ENCODE measurements at places on chromosomes 7 and 10. TPM values are rescaled to one million over a fixed set of nuclear protein-coding genes. Genes with fewer than 3 reads are reported as not detected.

DNA sequence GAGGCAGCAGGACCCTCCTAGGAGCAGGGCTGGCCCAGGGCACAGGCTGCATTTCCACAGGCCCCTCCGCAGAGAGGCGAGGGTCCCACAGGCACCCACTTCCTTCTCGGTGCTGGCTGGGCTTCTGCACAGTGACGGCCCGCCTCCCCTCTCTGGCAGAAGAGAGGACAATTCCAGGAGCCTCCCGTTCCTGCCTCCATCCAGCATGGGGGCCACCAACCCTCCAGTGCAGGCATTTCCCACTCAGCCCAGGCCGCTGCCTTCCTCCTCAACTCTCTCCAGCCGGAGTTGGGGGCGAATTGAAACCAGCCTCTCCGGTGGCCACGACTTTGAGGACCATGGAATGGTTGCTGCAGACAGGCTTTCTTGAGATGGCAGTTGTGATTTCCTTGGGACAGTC lies 125.0 kb upstream of the PPP2R2D start:
- peaks cover 27% of the 10 kb centered on the region for H3K27me3 ChIP-seq
- no peak overlapping the region for H3K27ac ChIP-seq
- no peaks in the 10 kb centered on the region for H3K36me3 ChIP-seq
- no peak overlapping the region for H3K4me3 ChIP-seq
- no peak for DNase-seq
- H3K4me1 ChIP-seq = no peaks in the 10 kb centered on the region

GRCh38 chr10:132916421-132916841 lies 25.9 kb downstream of the CFAP46 start:
- H3K36me3 ChIP-seq = no peaks in the 10 kb centered on the region
- DNase-seq = no peak
- peaks cover 16% of the 10 kb centered on the region for H3K27me3 ChIP-seq
- H3K27ac ChIP-seq = no peak overlapping the region

- DNase-seq = no peak
- H3K27me3 ChIP-seq = no peaks in the 10 kb centered on the region
- H3K27ac ChIP-seq = no peak overlapping the region
- peaks cover 23% of the 10 kb centered on the region for H3K36me3 ChIP-seq
- H3K4me3 ChIP-seq = no peak overlapping the region
- H3K4me1 ChIP-seq = no peaks in the 10 kb centered on the region
Measured at GRCh38 chr7:66078067-66078466, 2.4 kb downstream of the ASL start.

DNA sequence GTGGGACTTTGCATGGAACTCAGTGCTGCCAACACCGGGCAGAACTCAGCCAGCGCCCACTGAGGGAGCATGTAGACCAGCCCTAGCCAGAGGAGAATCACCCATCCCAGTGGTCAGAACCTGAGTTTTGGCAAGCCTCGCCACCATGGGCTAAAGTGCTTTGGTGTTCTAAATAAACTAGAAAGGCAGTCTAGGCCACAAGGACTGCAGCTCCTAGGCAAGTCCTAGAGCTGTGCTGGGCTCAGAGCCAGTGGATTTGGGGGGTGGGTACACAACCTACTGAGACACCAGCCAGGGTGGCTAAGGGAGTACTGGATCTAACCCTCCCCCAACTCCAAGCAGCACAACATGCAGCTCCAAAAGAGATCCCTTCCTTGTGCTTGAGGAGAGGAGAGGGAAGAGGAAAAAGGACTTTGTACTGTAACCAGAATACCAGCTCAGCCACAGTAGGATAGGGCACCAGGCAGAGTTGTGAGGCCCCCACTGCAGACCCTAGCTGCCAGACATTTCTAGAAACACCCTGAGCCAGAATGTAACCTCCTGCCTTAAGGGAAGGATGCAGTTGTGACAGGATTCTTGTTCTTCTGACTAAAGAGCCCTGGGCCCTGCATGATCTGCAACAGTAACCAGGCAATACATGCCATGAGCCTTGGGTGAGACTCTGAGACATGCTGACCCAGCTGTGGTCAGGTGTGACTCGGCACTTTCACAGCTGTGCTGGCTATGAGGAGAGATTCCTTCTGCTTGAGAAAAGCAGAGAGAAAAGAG lies 24.4 kb downstream of the GSDME start:
- H3K27me3 ChIP-seq = no peaks in the 10 kb centered on the region
- no peaks in the 10 kb centered on the region for H3K36me3 ChIP-seq
- no peak for DNase-seq

- H3K27ac ChIP-seq = no peak overlapping the region
- peaks cover 15% of the 10 kb centered on the region for H3K4me1 ChIP-seq
- no peak overlapping the region for H3K4me3 ChIP-seq
- H3K27me3 ChIP-seq = no peaks in the 10 kb centered on the region
- H3K36me3 ChIP-seq = no peaks in the 10 kb centered on the region
Measured at GRCh38 chr7:80182630-80183276, 48.1 kb downstream of the GNAI1 start.

DNA sequence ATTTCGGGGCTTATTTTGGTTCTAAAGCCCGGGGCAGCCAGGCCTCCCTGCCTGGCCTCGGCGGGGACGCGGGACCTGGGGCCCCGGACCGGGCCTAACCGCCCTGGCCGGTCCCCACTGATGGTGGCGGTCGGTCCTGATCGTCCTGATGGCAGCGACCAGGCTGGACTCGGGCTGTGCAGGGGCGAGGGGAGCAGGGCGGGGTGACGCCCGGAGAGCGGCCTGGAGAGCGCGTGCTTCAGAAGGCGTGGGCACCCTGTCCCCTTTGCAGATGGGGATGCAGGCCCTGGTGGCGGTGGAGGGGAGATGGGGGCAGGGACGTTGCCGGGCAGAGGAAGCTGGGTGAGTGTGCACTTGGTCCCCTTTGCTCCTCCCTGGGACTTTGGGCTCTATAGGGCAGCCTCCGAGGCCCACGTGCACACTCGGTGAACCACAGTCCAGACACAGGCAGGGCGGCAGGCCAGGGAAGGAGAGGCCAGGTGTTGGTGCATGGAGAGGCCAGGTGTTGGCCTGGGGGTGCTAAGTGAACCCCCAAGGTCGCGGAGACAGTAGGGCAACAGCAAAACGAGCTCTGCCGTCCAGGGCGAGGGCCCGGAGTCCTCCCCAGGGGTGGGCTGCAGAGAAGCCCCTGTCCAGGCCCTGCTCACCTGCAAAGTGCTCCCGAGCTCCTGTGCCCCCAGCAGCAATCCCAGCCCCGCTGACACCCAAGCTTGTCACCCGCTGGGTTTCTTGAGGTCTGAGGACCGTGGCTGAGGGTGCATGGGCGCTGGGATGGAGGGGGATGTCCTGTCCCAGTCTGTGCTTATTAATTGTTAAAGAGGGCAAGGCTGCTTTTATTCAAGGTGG lies 42.4 kb upstream of the FAM20C start:
- no peaks in the 10 kb centered on the region for H3K4me1 ChIP-seq
- peaks cover 19% of the 10 kb centered on the region for H3K36me3 ChIP-seq
- peak overlapping the region; percentile 79 for H3K4me3 ChIP-seq
- no peak for DNase-seq

GRCh38 chr7:16905300-16906044 lies 23.7 kb upstream of the AGR3 start:
- peaks cover 7% of the 10 kb centered on the region for H3K36me3 ChIP-seq
- peaks cover 23% of the 10 kb centered on the region for H3K4me1 ChIP-seq
- peak overlapping the region; percentile 73 for H3K27ac ChIP-seq
- no peaks in the 10 kb centered on the region for H3K27me3 ChIP-seq

The XRCC2 gene
- 23.1 TPM for total RNA-seq

GRCh38 chr10:109115179-109115578 lies 808.1 kb downstream of the XPNPEP1 start:
- no peak overlapping the region for H3K27ac ChIP-seq
- no peaks in the 10 kb centered on the region for H3K36me3 ChIP-seq
- DNase-seq = no peak
- H3K4me1 ChIP-seq = no peaks in the 10 kb centered on the region

The GBX1 gene
- total RNA-seq = not detected

The ACBD7 gene
- total RNA-seq = 8.2 TPM

DNA sequence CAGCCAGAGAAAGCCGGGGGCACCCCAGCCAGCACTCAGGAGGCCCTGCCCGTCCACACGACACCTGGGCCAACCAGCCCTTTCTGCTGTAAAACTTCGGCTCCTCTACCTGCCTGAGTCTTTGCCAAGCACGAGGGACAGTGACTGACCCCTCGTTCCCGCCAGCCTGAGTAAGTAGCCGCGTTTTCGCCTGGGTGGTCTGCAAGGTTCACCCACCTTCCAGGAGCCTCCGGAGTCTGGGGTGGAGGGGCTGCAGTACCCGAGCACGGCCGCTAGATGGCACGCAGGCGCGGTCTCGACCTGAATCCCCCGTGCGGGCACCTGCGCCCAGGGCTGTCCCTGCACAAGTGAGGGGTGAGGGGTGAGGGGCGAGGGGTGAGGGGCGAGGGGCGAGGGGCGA lies 192.7 kb downstream of the PTPRN2 start:
- no peaks in the 10 kb centered on the region for H3K4me1 ChIP-seq
- peak; percentile 45 for DNase-seq
- no peaks in the 10 kb centered on the region for H3K36me3 ChIP-seq

- peaks cover 7% of the 10 kb centered on the region for H3K36me3 ChIP-seq
- no peak overlapping the region for H3K4me3 ChIP-seq
- no peak overlapping the region for H3K27ac ChIP-seq
- no peak for DNase-seq
- H3K27me3 ChIP-seq = no peaks in the 10 kb centered on the region
Measured at GRCh38 chr10:14815681-14816080, 22.2 kb downstream of the CDNF start.

DNA sequence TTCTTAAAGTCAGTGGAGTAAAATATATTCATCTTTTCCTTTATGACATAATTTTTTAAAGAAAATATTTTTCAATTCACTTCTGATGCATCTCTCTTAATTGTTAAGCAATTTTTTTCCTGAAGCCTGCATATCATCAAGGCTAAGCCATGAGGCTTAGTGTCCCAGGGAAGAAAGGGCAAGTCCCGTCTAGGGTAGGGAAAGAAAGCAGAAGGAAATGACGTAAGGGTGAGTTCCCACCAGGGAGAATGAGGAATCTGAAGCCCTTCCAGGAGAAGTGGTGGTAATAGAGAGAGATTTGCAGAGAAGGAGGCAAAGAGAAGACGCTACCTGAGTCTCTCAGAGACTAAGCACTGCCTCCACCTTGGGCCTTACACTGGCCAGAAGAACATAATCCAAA lies 96.8 kb upstream of the NFE2L3 start:
- H3K27ac ChIP-seq = no peak overlapping the region
- DNase-seq = no peak
- no peaks in the 10 kb centered on the region for H3K36me3 ChIP-seq
- no peak overlapping the region for H3K4me3 ChIP-seq

The TMEM225B gene
- total RNA-seq = not detected

The FAM25C gene
- not detected for total RNA-seq

The SUN3 gene
- total RNA-seq = 1.1 TPM

DNA sequence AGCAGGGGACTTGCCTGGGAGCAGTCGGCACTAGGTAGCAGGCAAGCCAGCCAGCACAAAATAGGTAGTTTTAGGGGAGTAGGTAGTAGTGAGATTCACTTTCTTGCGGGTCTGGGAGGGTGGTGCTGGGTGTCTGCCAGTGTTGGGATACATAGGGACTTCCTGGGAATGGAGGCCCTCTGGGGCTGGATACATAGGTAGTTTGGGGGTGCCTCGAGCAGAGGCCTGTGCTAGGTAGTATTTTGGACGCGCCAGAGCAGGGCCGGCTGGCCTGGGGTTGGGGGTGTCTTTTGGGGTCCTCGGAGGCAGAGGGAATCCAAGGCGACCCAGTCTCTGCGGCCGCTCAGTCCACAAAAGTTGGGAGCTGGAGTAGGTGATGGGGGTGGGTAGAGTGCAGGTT lies 2.0 kb upstream of the HOXA3 start:
- H3K4me1 ChIP-seq = peaks cover 11% of the 10 kb centered on the region
- peaks cover 24% of the 10 kb centered on the region for H3K36me3 ChIP-seq
- H3K27ac ChIP-seq = no peak overlapping the region

The FBXL13 gene
- 1.3 TPM for total RNA-seq

DNA sequence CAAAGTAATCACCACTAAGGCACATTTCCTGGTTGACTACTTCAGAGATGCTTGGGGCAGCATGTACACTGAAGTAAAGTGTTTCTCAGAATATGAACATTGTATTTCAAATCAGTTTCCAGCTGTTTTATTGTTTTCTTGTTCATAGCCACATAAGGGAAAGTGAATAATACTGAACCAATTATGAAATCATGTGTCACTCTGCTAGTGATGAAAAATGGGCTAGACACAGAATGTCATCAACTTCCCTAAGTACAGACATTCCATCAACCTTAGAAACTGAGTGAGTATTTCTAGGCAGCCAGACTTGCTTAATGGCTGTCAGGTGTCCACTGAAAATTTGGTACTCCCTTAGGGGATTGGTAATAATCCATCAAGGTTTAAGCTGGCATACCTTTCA lies 603.5 kb downstream of the ARL4A start:
- H3K36me3 ChIP-seq = no peaks in the 10 kb centered on the region
- no peaks in the 10 kb centered on the region for H3K4me1 ChIP-seq
- no peak overlapping the region for H3K27ac ChIP-seq
- DNase-seq = no peak
- H3K27me3 ChIP-seq = no peaks in the 10 kb centered on the region
- H3K4me3 ChIP-seq = no peak overlapping the region

DNA sequence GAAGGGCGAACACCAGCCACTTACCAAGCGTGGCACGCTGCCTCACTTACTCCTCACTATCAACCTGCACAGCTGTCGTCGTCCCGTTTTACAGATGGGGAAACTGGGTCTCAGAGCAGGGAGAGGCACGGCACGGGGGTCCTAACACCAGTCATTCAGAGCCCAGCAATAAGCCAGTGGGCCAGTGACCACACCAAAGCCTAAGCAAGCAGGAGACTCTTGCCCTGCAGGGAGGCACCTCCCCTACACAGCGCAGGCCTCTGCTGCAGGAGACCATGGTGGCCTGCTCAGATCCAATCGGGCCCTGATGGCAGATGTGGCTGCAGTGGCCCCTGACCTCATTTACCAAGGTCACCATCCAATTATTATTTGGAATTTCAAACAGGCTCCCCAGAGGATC lies 4.8 kb downstream of the SLIT1 start:
- DNase-seq = no peak
- H3K36me3 ChIP-seq = no peaks in the 10 kb centered on the region
- no peak overlapping the region for H3K4me3 ChIP-seq

The RASA4B gene
- total RNA-seq = 0.76 TPM

GRCh38 chr10:114472877-114473253 lies 68.6 kb upstream of the AFAP1L2 start:
- no peak overlapping the region for H3K27ac ChIP-seq
- DNase-seq = no peak

DNA sequence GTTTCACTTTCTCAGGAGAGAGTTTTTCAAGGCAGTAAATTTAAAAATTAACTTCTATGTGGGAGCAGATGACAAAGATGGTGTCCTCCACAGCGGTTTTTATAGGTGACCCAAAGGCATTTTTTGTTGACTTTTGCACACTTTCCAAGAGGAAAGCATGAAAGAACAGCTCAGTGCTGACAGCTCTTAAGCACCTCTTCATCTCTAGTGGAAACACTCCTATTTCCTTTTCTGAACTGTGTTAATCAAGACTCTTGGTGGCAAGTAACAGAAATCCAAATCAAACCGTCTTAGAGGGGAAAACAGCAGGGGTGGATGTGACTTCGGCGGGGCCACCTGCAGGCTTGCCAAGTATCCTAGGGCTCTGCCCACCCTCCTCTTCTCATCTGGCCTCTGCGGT lies 71.8 kb upstream of the GATA3 start:
- no peak overlapping the region for H3K4me3 ChIP-seq
- DNase-seq = no peak
- peaks cover 8% of the 10 kb centered on the region for H3K4me1 ChIP-seq
- H3K27me3 ChIP-seq = no peaks in the 10 kb centered on the region
